ENCODE measurements at places on chromosomes 1 and 21.

DNA sequence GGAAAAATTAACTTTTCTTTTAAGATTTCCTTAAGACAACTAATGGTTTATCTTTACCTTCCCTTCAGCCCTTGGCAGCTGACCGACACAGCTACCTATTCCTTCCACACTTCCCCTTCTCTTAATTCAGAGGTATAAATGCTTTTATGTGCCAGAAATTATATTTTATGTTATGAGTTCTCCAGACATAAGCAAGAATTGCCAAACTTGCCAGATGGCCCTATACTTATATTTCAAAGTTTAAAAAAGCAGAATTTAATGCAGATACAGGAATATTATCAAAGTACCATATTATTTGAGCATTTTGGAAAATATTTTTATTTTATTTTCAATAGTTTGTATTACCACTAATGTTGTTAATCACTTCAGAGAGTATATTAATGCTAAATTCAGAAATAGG is 445.0 kb downstream of the PTBP2 start:
- DNase-seq: no peak
- peaks cover 4% of the 10 kb centered on the region for H3K36me3 ChIP-seq

DNA sequence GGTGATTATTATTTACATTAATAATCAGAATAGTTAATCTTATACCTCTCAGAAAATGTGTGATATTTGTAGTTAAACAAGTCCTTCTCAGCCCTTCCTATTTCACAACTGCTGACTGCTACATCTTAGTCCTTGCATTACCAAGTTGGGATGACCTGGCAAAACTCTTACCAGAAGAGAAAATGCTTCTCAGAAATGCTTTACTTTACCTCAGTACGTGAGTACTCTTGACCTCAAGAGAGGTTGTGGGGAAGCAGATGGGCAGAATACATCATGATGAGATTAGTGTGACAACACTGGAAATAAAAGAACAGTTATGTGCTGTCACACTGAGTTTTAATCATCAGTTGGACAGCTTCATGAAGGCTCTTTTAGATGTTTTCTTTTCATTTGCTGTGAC is 16.2 kb downstream of the CFAP126 start:
- H3K4me1 ChIP-seq: no peaks in the 10 kb centered on the region
- H3K4me3 ChIP-seq: no peak overlapping the region
- no peaks in the 10 kb centered on the region for H3K36me3 ChIP-seq
- no peak for DNase-seq
- no peaks in the 10 kb centered on the region for H3K27me3 ChIP-seq

GRCh38 chr1:178899402-178899801 is 28.5 kb upstream of the ANGPTL1 start:
- peaks cover 23% of the 10 kb centered on the region for H3K36me3 ChIP-seq
- no peak for DNase-seq
- no peaks in the 10 kb centered on the region for H3K27me3 ChIP-seq

- no peak overlapping the region for H3K4me3 ChIP-seq
- no peaks in the 10 kb centered on the region for H3K36me3 ChIP-seq
- no peak overlapping the region for H3K27ac ChIP-seq
- no peak for DNase-seq
- no peaks in the 10 kb centered on the region for H3K4me1 ChIP-seq
Measured at GRCh38 chr1:108503062-108503733, 53.1 kb downstream of the NBPF6 start.

DNA sequence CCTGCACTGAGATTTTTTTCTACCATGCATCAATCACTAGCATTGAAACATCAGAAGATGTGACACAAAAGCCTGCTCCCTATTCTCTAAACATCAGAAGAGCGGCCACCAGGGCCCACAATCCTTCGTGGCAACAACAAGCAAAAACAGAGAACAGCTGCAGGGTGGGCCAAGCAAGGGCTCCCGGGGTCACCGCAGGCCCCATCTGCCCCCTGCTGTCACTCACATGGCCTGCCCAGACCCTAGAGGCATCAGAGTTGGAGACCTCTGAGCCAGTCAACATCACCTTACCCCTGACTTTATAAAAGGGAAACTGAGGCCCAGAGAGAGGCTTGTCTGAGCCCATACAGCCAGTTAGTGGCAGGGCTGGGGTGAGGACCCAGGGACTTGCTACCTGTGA is 1.8 kb downstream of the LAPTM5 start:
- no peak for DNase-seq
- peak overlapping the region; percentile 86 for H3K27ac ChIP-seq
- peaks cover 6% of the 10 kb centered on the region for H3K27me3 ChIP-seq
- H3K36me3 ChIP-seq: no peaks in the 10 kb centered on the region
- peaks cover 14% of the 10 kb centered on the region for H3K4me1 ChIP-seq

Data from tibial nerve (tissue), 4 donors.